ENCODE measurements at places on chromosomes 3 and 15.

DNA sequence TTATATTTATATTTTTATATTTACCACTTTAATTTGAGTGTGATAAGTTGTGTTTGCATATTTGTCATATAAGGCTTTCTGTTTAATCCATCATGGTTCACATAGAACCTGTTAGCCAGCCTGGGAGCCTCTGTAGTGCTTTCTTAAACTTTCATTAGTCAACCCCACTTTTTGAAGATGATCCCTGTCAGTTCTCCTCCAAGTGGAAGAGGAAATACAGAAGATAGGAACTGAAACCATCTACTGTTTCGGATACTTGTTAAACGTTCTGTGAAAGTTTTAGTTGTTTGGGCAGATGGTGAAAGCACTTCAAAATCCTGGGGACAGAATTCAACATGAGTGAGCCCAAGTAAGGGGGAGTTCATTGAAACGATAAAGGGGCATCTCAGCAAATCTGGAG lies 4.6 kb upstream of the SAMMSON start:
- no peak for DNase-seq

DNA sequence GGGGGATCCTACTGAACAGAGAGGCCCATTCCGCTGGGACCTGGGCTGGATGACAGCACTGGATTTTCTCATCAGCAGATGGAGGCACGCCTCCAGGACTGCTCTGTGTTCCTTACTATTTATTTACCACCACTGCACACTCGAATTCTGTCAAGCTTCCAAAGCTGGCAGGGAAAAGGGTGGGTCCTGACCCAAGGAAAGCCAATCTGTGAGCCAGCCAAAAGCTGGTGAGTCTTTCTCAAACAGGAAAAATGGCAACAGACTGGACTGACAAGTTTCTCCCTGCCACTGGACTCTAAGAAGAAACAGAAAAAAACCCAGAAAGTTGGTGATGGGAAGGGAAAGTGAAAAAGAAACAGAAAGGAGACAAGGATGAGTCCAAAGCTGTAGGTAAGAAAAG lies 37.8 kb downstream of the CD47 start:
- no peak for DNase-seq

- DNase-seq, result no peak
These were observed 168.2 kb upstream of the NR2F2 start for GRCh38 chr15:96162322-96162721.

DNA sequence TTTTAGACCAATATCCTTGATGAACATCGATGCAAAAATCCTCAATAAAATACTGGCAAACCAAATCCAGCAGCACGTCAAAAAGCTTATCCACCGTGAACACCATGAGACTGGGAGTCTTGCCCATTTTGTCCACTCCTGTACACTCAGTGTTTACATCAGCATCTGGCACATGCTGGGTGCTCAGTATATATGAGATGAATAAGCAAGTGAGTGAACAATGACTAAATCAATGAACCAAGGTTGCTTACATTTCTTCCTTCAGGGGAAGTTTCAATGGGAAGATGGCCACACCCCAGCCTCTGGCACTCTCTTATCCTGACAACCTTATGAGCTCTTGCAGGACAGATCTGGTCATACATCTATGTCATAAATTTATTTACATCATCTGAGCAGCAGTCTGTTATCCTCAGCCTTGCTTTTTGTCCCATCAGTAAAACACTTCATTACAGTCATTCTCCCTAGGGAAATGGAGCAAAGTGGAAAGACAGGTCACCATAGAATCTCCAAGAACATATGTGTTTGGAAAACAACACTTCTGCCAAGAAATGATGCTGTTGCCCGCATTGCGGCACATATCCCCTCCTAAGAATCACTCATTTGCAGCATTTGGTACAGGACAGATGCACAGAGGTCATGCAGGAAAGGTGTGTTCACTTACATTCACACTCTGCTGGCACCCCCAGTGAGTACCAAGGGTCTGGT lies 171.8 kb upstream of the EIF1B start:
- DNase-seq, result no peak

DNA sequence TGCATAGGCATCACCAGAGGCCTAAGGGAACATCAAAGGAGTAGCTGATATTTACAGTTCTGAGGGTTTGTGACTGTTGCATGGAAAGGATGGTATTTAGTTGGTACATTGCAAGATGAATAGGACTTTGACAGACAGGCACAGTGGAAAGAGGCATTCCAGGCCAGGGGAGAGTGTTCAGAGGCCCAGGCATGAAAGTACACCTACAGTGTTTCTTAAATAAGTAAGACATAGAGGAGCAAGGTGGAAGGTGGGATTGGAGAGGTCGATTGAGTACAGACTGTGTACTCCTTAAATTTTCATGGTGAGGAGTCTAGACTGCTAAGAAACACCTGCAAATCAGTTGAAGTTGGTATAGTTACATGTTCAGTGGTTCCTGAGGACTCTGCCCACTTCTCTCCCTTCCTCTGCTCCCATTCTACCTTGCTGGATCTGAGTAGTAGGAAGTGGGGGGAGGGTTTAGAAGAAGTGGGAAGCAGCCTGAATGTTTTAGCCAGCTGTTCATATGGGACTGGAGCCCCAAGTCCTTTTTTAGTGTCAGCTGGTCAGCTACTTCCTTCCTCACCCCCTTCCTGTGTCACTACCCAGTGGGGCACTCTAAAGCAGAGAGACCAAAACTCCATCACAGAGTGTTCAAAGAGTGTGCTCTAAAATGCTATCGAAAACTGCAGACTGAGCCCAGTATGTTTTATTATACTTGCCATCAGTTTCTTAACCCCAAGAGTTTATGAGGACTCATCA lies 14.0 kb downstream of the KLHL18 start:
- DNase-seq, result no peak

GRCh38 chr3:46859001-46859710 lies 4.1 kb downstream of the MYL3 start:
- no peak for DNase-seq

GRCh38 chr15:43517354-43518196 lies at the start of gene MAP1A:
Gene MAP1A (plus strand): TSS chr15:43517608. CDS start chr15:43521474, 3,866 bp downstream.
- no peak for DNase-seq

- no peak for DNase-seq
These were observed 56.0 kb upstream of the FAM3D start for GRCh38 chr3:58722561-58722960.

GRCh38 chr3:111227216-111227615 lies 155.6 kb downstream of the NECTIN3 start:
- DNase-seq, result no peak

- no peak for DNase-seq
These were observed 50.6 kb downstream of the AGTR1 start for GRCh38 chr3:148748283-148748682.

DNA sequence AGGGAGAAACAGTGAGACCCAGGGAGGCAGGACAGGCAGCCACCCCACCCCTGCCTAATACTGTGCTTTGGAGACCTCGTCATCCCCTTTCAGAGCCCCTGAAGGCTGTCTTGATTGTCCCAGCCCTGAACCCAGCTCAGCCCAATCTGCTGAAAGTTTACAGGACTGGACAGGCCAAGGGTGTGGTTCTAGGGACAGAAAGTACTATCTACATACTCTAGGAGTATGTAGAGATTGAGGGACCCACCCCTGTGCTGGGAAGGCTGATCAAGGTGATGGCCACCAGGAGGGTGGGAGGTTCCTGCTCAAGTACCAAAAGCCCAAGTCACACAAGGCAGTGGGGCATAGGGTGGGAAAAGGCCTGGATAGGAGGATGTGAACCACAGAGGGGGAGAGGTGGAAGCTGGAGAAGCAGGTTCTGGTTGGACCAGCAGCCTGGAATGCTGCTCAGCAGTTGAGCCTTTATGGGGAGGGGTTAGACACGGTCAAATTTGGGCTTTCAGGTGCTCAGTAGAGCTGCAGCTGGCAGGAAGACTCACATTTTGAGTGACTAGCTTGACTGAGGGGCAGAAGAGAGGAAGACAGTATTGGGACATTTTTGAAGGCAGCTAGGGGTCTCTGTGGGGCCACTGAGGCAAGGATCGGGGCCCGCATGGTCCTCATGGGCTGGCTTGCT lies 6.7 kb downstream of the NBEAL2 start:
- no peak for DNase-seq

DNA sequence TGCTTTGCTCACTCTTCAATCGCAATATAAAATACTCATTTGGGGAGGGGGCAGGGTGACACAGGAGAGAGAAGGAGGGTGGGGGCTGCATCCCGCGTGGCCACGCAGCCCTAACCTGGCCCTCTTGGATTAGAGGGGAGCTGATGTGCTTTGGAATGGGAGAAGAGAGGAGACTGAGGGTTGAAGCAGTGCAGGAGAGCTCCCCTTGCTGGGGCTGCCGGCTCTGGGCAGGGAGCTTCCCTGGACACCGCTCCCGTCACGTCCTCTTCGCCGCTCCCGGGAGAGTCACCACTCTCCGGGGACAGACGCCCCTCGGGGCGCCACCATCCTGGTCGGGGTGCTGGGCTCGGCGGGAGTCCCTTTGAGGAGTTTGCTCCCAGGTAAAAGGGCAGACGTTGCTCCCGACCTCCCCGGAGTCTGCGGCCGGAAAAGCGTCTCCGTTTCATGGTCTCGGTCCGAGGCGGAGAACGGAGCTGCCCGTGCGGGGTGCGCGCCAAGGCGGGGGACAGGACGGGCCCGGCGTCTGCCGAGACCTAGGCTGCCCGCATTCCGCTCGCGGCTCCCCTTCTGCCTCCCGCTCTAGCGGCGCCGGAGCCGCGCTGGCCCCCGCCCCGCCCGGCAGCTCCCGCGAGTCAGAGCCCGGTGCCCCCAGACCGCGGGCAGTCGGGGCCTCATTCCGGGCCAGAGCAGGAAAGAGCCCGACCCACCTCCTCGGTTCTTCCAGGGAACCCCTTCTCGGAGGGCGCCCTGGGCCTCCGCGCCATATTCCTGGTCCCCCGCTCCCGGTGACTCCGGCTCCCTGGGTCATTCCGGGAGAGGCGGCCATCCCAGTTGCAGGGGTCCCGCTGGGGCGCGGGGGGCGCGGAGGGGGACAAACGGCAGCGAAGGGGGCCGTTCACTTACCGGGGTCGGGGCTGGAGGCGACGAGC lies 603 bp downstream of the SLC7A14 start:
- DNase-seq, result peak; percentile 44

- DNase-seq, result no peak
These were observed 64.4 kb downstream of the ABI3BP start for GRCh38 chr3:100928638-100929428.

GRCh38 chr3:194279701-194280360 lies 71.3 kb downstream of the CPN2 start:
- DNase-seq, result no peak

DNA sequence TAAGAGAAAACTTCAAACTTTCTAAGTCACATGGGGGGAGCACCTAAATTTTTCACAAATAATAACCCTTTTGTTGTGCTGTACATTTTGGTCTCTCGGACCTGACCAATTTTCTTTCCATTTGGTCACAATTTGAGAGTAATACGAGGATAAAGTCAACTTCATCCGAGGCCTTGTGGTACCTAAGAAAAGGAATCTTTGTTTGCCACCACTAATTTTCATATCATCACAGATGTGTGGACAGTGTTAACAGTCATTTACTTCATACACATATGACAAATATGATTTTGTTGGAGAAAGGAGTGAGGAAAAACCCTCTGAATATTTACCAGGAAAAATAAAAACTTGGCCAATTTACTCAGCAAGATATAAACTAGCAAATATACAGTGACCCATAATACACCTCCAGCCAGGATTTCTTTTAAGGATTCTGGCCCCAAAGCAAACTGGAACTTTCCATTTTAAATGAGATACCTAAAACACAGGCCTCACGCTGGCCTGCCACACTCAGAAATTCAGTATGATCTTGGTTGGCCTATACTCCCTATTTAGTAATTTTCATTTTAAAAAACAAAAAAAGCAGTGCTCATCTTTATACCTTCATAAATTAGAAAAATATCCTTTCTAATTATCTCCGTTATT lies 40.7 kb downstream of the VGLL4 start:
- DNase-seq, result no peak

GRCh38 chr3:124144035-124144814 lies 152.3 kb upstream of the ROPN1 start:
- DNase-seq, result no peak

- DNase-seq, result no peak
These were observed 155.5 kb downstream of the PLD1 start for GRCh38 chr3:171654809-171655208.

DNA sequence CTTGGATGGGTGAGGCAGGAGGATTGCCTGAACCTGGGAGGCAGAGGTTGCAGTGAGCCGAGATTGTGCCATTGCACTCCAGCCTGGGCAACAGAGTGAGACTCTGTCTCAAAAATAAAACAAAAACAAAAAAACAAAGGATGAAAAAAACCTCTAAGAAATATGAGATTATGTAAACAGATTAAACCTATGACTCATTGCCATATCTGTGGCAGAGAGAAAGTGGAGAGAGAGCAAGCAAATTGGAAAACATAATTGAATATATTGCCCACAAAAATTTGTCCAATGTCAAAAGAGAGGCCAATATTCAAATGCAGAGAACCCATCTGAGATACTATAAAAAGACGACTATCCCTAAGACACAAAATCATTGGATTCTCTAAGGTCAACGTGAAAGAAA lies 1106.0 kb downstream of the OTOL1 start:
- DNase-seq, result no peak

DNA sequence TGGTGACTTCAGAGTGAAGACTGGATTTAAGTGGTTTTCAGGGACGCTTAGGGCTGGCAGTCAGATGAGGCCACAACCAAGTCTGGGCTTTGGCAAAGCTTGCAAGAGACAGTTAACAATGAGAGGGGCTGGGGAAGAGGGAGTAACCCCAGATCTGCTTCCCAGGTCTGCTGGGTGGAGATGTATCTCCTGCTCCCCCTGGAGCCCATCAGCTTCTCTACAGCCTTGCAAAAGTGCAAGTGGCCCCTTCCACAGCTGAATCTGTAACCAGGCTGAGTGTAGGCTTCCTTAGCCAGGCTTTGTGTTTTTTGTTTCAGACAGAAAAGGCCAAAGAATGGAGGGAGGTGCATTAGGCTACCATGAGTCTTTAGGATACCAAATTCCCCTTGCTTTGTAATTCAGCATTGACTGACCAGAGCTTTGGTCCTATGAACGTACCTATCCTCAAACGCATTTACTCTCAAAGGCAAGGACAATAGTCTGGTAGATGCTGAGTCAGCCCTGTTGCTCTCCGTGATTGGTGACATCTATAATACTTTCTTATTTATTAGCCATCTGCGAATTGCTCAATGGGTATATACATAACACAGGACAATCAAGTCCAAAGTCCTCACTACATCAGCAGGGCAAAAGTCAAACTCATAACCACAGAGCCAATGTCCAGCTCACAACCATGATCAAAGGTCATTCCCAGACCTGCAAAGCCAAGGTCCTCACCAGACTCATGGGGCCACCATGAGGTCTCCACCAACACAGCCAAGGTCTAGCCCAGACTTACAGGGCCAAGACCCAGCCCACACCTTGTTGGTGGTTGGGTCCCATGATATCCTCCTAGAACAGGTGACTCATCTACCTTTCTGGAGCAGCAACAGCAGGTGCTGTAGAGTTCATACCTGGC lies 17.1 kb downstream of the CCDC13 start:
- DNase-seq, result no peak

- DNase-seq, result no peak
These were observed 113.1 kb downstream of the CHCHD6 start for GRCh38 chr3:126816986-126817777.

GRCh38 chr15:33026614-33027013 lies 167.9 kb downstream of the FMN1 start:
- DNase-seq, result no peak

Measured in NCI-H774 (cell line).